ENCODE measurements at places on chromosomes 12 and 14. TPM values are rescaled to one million over a fixed set of nuclear protein-coding genes. Genes with fewer than 3 reads are reported as not detected.

Gene FAM181A
- not detected for total RNA-seq

Gene NOXRED1
- total RNA-seq: 0.97 TPM

Gene RAD51AP1
- 39.2 TPM for total RNA-seq

Gene TMX1
- 37.1 TPM for total RNA-seq

Gene LGR5
- total RNA-seq: not detected

- no peak for DNase-seq
- no peaks in the 10 kb centered on the region for H3K36me3 ChIP-seq
- no peak overlapping the region for H3K27ac ChIP-seq
- no peak overlapping the region for H3K4me3 ChIP-seq
Measured at GRCh38 chr12:123283461-123283860, 11.8 kb upstream of the CDK2AP1 start.

- peaks cover 6% of the 10 kb centered on the region for H3K27me3 ChIP-seq
- H3K27ac ChIP-seq: no peak overlapping the region
- no peaks in the 10 kb centered on the region for H3K36me3 ChIP-seq
- DNase-seq: no peak
- no peak overlapping the region for H3K4me3 ChIP-seq
- peaks cover 31% of the 10 kb centered on the region for H3K4me1 ChIP-seq
Measured at GRCh38 chr12:4275016-4275869, 1.7 kb downstream of the CCND2 start.

DNA sequence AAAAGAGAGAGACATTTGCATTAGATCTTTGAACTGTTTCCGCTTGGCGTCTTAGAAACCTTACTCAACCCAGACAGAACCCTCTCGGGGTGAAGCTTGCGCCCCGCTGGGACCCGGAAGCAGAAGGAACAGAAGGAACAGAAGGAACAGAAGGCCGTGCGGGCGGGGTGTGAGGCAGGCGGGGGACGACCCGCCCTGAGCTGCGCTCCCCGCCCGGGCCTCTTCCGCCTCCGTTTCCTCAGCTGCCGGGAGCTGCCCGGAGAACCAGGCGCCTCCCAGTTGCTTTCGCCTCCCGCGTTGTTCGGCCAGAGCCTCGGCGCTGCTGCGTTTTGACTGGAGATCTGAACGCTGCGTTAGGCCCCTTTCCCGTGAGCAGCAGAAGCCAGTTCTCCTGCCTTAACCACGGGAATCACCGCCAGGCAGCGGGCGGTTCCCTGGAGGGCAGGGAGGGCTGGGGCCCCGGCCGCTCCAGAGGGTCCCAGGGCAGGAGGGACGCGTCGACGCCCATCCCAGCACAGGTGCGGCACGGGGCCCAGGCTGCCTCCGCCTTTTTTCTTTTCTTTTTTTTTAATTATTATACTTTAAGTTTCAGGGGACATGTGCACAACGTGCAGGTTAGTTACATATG lies 19.3 kb upstream of the MMP17 start:
- H3K27ac ChIP-seq: no peak overlapping the region
- H3K36me3 ChIP-seq: no peaks in the 10 kb centered on the region
- no peak for DNase-seq
- H3K4me1 ChIP-seq: no peaks in the 10 kb centered on the region
- no peak overlapping the region for H3K4me3 ChIP-seq
- H3K27me3 ChIP-seq: no peaks in the 10 kb centered on the region
